ENCODE measurements at places on chromosomes 16 and 17. TPM values are rescaled to one million over a fixed set of nuclear protein-coding genes. Genes with fewer than 3 reads are reported as not detected.

The AOC2 gene
- 1.9 TPM for total RNA-seq

The CCL2 gene
- not detected for total RNA-seq

The CCL22 gene
- 0.74 TPM for total RNA-seq

The TBC1D3I gene
- total RNA-seq, result 0.96 TPM

The LGALS9B gene
- 0.44 TPM for total RNA-seq

The DNAAF1 gene
- 0.25 TPM for total RNA-seq

The EIF5A gene
- total RNA-seq, result 470 TPM

Measured in activated CD4-positive, alpha-beta T cell treated with anti-CD3 and anti-CD28 coated beads, Interleukin-2, amount 10 ng/mL, durations not matched to agents 7 days and 5 days (primary cell).